ENCODE measurements at places on chromosomes 1 and 21. TPM values are rescaled to one million over a fixed set of nuclear protein-coding genes. Genes with fewer than 3 reads are reported as not detected.

TEDDM1 gene
- total RNA-seq: not detected

AZIN2 gene
- 9.2 TPM for total RNA-seq

CELA2A gene
- total RNA-seq: not detected

RGS1 gene
- not detected for total RNA-seq

DNM3 gene
- total RNA-seq: 0.76 TPM

AK5 gene
- total RNA-seq: 37.0 TPM

SLC30A2 gene
- not detected for total RNA-seq

Data from smooth muscle cell of the pulmonary artery (primary cell).